ENCODE measurements at places on chromosomes 1 and 21.

DNA sequence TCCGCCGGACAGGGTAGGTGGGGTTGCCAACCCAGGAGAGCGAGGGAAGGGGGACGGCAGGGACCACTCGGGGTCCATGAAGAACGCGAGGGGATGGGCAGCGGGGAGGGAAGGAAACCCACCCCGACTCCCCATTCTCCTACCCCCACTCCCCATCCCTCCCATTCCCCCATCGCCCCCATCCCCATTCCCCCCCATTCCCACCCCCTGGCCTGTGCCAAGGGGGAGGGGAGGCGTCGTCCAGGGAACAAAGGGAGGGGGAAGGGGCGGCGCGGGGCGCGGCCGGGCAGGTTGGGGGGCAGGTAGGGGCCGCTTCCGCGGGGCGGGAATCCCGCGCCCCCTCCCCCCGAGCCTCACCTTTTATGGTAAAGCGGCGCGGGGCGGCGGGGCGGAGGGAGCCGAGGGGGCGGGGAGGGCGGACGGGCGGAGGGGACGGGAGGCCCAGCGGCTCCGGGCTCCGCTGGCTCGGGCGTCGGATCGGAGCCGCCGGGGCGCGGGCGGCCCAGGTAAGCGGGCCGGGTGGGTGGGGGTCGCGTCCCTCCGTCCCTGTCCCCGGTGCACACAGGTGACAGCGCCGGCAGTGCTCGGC lies at the start of gene FBLIM1:
Gene FBLIM1, plus strand, starts transcription at position 453 of the 589 bp plus-strand sequence. CDS start 6,189 bp downstream, outside the sequence.
- no peak for DNase-seq

DNA sequence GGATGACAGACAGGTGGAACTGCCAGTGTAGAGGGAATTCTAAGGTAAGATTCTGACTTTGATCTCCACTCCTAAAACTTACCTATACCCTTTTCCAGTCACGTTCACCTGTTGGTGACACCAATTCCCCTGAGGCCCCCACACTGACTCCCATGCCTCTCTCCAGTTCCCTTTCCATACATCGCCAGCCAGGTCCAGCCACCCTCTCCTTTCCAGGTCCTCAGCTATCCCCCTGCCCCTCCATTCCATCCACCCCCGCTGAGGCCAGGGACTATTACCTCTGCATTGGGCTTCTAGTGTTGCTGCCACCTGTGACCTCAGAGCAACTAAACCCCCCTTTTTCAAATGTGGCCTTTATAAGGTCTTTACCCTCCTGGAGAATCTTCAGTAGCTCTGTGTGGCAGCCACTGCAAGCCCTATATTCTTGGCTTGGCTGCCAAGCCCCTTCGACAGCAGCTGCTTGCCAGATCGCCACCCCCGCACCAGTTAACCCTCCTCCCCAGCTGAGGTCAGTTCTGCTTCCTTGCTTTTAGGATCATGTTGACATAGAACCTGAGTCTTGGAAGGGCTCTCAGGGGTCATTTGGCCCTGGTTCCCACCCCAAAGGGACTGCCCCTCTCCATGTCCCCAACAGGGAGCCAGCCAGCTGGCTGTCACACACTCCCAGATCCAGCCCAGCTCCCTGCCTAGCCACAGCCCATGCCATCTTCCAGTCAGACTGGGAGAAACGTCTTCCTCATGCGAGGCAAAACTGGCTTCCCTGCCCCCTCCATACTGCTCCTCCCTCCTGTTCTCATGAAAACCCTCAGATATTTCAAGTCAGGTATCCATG lies 14.7 kb downstream of the CSF1 start:
- DNase-seq: no peak

GRCh38 chr1:112524251-112524650 lies 15.5 kb downstream of the WNT2B start:
- no peak for DNase-seq

DNA sequence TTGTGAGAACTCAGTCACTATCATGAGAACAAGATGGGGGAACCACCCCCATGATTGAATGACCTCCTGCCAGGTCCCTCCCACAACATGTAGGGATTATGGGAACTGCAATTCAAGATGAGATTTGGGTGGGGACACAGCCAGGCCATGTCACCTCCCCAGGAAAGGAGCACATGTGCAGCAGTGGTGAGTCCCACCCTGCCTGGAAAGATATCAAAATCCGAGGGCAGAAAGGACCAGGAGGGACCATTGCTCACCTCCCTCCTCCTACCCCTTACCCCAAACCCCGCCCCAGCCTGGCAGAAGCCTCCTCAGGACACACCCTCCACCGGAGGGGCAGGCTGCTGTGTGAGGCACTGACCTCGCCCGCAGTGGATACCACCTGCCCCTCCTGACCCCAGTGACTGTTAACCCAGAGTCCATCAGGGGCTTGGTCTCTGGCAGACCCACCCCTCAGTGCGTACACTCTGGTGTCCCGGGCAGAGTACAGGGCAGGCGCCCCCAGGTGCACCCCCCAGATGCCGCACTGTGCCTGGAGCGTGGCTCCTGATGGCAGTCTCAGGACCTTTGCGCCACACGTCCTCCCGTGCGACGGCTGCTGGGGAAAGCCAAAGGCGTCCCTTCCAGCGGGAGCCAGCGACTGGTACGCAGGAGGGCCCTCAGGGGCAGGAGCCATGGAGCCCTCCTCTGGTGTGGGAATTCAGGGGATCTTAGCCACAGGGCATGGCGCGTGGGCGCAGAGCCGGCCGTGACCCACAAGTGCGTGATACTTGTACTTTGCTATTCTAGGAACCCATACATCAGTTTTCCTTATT lies 20.9 kb downstream of the PDXK start:
- DNase-seq: no peak

GRCh38 chr21:45480701-45481500 lies 61.3 kb downstream of the SLC19A1 start:
- no peak for DNase-seq
